Mammary epithelial cell (primary cell): ENCODE measurements at places on chromosomes 4 and X.

GRCh38 chr4:8648816-8649630, 56.5 kb downstream of the CPZ start:
- no peak for DNase-seq

- DNase-seq, result peak; percentile 92
Measured at GRCh38 chr4:7842384-7843279, 97.0 kb downstream of the AFAP1 start.

- DNase-seq, result no peak
Measured at GRCh38 chr4:147816382-147817254, 84.7 kb downstream of the ARHGAP10 start.

GRCh38 chr4:56648824-56649151, 32.3 kb downstream of the HOPX start:
- no peak for DNase-seq

- no peak for DNase-seq
Measured at GRCh38 chr4:80967346-80967745, 63.2 kb upstream of the BMP3 start.

DNA sequence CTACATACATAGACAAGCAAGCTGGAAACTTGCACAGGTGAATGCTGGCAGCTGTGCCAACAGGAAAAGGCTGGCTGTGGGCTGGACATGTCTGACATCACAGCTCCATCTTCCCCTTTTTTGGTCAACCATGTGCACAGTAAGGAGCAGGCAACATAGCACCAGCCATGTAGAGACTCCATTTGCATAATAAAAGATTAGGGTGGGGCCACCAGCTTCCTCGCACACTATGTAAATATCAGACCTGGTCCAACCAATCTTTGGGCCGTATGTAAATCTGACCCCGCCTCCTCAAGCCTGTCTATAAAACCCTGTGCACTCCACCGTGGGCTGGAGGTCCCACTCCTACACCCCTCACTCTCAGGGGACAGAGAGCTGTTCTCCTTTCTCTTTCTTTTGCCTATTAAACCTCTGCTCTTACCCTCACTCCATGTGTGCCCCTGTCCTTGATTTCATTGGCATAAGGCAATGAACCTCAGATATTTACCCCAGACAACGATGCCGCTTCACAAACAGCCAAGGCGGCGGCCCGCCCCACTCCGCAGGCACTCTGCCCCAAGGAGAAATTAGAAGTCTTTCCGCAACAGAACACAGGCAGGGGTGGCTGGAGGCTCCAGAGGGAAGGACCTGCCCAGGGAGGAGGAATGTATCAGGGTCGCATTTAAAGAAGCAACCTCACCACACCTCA, 862.2 kb downstream of the TRIML1 start:
- DNase-seq, result no peak

DNA sequence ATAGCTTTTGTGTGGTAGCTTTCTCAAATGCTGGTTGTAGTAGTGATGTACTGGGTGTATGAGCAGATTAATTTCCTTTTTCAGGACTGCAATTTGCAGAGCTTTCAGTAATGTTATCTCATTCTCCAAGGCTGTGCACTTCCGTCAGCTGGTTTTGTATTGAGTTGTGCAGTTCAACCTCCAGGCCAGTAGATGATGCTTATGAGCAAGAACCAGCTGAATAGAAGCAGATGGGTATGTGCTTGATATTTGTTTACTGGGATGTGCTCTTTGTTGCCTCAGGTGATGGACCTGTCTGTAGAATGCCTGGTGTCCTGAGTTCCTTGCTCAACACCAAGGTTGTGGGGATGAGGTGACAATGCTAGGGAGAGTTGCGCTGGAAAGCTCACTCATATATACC, 462.8 kb downstream of the PCDH18 start:
- DNase-seq, result no peak

DNA sequence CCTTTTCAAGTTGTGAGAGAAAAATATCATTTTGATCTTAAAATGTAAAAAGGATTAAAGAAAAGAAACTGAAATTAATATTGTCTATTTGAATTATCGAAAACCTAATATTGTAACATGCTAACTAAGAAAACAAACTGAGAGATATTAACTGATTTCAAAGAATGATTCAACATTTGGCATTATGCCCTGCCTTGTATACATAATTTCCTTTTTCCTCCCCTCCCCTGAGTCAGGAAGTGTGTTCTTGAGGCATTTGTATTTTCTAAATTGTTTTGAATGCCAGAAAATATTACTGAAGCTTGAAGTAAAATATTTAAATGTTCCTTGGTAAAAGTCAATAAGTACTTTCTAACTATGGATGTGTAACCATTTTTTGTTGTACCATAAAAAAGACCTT, 49.4 kb downstream of the RPS6KA3 start:
- DNase-seq, result peak; percentile 51

DNA sequence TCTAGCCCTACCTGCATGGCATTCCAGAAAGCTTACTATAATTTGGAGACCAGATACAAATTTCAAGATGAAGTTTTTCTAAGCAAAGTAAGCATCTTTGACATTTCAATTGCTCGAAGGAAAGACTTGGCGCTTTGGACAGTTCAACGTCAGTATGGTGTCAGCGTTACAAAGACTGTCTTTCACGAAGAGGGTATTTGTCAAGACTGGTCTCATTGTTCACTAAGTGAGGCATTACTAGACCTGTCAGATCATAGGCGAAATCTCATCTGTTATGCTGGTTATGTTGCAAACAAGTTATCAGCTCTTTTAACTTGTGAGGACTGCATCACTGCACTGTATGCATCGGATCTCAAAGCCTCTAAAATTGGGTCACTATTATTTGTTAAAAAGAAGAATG, 17.6 kb downstream of the THAP9 start:
- DNase-seq, result no peak

DNA sequence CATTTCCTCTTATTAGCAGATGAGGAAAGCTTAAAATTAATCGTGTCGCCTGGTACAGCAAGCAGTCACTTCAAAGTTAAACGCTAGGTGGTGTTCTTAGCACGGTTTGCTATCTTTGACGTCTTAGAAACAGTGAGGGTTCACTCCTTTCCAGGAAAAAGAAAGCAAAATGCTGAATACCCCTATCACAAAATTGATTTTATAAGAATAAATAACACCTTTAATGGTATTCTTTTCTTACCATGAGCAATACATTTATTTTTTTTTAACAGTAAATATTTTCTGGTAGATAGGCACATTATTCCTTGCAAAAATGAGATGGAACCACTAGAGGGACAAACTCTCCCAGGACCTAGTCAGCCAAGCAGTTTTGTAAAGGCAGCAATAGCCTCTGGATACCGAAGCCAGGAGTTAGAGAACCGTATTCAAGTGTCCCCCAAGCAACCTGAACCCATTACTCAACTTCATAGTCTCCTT, 153.9 kb downstream of the KDR start:
- DNase-seq, result peak; percentile 32

- DNase-seq, result no peak
Measured at GRCh38 chr4:79823148-79823763, 249.8 kb downstream of the ANTXR2 start.

DNA sequence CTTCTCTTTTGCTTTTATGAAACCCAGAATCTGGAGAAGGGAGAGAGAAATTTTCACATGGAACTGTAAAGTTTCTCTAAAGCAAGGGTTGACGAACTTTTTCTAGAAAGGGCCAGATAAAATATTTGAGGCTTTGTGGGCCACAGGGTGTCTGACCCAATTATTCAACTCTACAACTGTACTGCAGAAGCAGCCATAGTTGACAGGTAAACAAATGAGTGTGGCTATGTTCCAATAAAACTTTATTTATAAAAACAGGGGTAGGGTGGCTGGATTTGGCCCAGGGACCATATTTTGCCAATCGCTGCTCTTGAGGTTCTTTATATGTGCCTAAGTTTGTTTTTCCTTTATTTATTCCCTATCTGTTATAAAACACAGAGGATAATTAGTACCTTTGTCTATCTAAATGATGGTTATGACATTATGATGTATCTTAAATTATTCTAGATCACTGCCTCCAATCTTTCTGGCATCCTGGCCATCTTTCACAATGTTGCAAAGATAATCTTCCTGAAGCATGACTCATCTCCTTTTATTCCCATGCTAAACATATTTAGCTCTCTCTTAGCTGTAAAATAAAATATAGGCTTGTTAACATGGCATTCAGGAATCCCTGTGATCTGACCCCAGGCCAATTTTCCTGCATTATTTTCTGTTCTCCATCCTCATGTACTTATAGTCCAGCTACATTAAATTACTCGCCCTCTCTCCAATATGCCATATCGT, 106.8 kb upstream of the CBLL2 start:
- DNase-seq, result peak; percentile 16

DNA sequence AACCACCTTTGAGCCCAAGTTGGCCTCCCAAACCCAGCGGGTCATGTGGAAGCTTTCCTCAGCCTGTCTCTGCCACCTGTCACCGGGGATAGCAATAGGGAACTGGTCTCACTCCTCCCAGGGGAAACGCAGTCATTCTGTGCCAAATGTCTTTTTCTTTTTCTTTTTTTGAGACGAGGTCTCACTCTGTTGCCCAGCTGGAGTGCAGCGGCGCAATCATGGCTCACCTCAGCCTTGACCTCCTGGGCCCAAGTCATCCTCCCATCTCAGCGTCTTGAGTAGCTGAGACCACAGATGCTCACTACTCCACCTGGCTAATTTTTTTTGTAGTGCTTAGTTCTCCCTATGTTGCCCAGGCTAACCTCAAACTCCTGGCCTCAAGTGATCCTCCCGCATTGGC, 40.3 kb downstream of the MED28 start:
- DNase-seq, result no peak

- peak; percentile 39 for DNase-seq
Measured at GRCh38 chrX:12985331-12985730, 10.4 kb downstream of the TMSB4X start.

GRCh38 chr4:10015140-10015753, 6.0 kb downstream of the SLC2A9 start:
- no peak for DNase-seq

GRCh38 chrX:53047228-53047627, 1.4 kb upstream of the GPR173 start:
- no peak for DNase-seq

- DNase-seq, result no peak
Measured at GRCh38 chr4:61041527-61041926, 158.6 kb upstream of the ADGRL3 start.

- no peak for DNase-seq
Measured at GRCh38 chr4:162350331-162350730, 186.5 kb upstream of the FSTL5 start.

DNA sequence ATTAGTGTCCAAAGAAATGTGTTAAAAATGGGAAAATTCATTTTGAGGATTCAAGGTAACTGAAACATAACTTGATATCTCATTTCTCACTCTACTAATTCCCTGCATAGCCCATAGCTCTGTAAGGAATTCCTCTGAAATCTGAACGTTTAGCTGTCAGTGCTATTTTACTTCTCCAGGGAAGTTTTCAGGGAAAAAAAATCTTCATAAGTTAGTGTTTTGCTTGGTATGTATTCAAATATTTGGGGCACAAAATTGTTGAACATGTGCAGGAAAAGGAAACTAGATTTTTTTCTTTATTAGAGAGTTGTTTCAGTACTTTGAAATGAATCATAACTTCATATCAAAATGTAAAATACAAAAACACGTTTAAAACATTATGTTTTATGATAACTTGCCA, 891.4 kb downstream of the CENPC start:
- no peak for DNase-seq

DNA sequence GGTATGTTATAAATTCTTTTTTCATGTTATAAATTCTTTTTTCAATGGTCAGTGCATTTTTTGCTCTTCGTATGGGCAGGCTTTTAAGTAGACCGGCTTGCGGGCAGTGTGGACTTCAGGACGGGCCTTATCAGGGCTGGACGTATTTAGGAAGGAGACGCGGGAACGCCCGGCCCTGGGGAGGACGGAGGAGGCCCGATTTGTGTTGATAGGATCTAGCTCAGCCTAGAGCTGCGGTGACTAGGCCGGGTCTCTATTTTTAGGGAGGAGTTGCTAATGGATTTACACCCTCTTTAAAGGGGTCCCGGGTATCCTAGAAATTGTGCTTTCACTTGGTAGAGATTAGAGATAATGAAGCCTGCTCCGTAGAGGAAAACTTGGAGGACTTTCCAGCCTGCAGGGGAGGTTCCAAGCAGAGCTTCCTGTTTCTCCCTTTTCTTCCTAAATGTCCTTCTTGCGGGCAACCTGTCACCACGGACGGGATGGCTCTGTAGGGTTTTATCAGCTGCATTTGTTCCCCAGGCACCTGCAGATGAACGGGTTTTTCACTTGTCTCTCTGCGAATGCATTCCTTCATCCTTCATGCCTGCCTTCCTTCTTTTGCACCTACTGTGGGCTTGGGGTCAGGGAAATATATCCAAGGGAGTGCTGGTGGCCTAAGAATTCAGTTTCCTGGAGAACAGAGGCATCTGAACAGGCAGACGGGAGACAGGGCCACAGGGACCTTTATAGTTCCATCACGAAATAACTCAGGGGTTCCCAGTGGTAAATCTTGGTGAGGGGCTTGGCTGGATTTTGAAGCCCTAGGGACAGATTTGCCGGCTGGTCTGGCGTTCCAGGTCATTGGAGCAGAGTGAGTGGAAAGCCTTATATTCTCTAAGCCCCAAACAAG, 1.4 kb downstream of the CD99 start:
- no peak for DNase-seq

GRCh38 chr4:16248605-16249004, 22.3 kb upstream of the TAPT1 start:
- no peak for DNase-seq

DNA sequence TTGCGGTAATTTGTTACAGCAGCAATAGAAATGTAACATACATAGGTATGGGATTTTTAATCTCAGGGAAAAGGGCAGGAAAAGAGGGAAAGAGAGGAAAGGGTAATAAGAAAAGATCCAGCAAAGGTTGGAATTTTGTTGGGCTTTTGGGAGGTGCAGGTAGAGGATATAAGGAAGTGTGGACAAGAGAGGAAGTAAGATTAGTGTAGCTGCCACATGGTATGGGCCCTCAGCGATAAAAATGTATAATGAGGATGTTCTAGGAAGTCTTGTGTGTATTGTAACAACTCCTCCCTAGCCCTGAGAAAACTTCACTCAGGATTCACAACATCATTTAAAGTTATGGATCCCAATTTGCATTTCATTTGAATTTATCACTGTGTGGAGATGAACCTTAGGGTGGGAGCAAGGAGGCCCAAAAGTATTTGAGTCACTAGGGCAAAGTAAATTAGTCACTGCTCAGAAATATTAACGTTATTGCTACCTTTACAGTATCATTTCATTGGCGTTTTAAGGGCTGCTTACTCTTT, 2.8 kb upstream of the IL21 start:
- no peak for DNase-seq

- DNase-seq, result peak; percentile 37
Measured at GRCh38 chrX:80335062-80335830, 85.0 kb upstream of the TENT5D start.

- DNase-seq, result no peak
Measured at GRCh38 chr4:21211846-21212245, 511.6 kb downstream of the PACRGL start.

- peak; percentile 4 for DNase-seq
Measured at GRCh38 chrX:5113128-5113527, 1115.5 kb downstream of the NLGN4X start.

DNA sequence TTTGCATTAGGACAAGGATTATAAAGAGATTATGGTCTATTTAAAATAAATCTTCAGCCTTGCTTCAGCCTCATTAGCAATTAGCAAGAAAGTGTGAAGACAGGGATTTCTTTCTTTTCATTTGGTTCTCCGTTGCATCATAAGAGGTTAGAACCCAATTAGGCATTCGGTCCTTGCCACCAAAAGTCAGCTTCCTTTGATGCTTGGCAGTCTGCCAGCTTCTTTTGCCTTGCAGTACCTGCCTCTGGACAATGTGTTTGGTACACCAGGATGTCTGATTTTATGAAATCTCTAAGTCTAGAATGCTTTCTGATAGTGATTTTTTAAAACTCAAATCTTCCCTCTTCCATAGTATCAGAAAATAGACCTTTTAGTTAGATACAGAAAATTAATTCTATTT, 12.4 kb downstream of the SMIM20 start:
- DNase-seq, result no peak
